ENCODE measurements at places on chromosomes 3 and 15. TPM values are rescaled to one million over a fixed set of nuclear protein-coding genes. Genes with fewer than 3 reads are reported as not detected.

Gene GOLGA6B
- not detected for total RNA-seq

GRCh38 chr3:52574056-52574965, 37.9 kb downstream of the UQCC5 start:
- DNase-seq: no peak

- no peak for DNase-seq
Observed at GRCh38 chr3:120634539-120634938, 38.4 kb downstream of the NDUFB4 start.

Gene ERICH6
- total RNA-seq: 0.98 TPM

DNA sequence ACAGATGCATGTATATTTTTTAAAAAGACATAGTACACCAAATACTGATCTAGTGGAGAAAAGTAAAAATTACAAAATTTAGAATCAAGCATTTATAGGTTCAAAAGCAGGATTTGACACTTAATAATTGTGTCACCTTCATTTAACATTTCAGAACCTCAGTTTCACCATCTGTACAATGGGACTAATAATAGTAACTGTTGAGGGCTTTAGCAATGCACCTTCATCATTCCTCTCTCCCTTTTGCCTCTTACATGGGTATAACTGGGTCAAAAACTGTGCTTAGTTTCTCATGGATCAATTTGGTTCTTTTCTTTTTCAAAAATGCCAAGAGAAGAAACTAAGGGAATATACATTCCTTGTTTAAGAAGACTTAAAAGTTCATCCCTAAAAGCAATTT, 5.5 kb upstream of the TMEM212 start:
- DNase-seq: no peak

- no peak for DNase-seq
Observed at GRCh38 chr15:68228143-68228970, 1.2 kb downstream of the CLN6 start.

DNA sequence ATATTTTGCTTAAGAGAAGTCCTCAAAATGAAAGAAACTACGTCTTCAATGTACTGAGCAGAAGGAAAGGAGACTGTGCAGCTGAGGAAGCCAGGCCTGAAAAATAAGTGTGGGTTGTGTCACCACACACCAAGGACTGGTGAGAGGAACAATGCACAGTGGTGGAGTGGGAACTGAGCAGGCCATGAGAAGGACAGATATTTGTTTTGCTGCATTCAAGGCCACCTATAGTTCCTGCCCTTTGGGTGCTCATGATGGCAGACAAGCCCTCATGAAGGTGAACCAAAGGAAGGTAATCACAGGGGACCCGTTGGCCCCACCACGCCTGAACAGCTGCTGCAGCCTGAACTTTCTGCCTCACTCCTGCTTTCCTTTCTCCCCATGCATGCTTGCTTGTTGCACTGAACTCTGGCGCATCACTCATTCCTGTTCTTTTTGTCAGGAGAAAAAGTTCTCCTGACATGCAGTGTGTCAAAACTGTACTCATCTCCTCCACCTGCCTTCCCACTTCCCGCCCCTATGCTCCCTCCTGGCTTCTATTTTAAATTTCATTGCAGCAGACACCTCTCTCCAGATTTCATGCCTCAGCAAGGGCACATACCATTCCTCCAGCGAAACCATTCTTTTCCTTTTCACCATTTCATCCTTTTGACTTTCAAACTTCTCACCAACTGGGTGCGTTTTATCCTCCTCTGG, 2.2 kb upstream of the RNF7 start:
- DNase-seq: no peak

- no peak for DNase-seq
Observed at GRCh38 chr15:43702701-43703424, 9.2 kb downstream of the CKMT1A start.

GRCh38 chr3:122627301-122627700, 49.9 kb downstream of the PARP15 start:
- DNase-seq: no peak

GRCh38 chr3:194133661-194134230, 2.2 kb upstream of the HES1 start:
- no peak for DNase-seq

Gene C15orf62
- 4.7 TPM for total RNA-seq

Gene HHLA2
- 1.6 TPM for total RNA-seq

DNA sequence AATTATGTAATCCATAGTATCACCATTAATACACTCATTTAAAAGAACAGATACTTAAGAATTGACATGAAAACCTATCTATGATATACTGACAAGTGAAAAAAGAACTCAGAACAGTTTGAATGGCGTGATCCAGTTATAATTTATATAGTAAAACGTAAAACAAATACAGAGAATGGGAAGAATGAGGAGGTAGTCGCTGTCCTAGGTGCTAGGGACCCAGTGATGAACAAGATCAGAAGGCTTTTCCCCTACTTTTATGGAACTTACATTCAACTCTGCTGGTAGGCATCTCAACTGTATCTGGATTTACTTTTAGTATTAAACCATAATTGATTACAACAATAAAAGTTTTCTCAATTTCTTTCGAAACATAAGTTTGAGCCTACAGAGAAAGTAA, 31.8 kb downstream of the GSK3B start:
- DNase-seq: no peak

- no peak for DNase-seq
Observed at GRCh38 chr3:12316729-12317351, 28.0 kb downstream of the PPARG start.

DNA sequence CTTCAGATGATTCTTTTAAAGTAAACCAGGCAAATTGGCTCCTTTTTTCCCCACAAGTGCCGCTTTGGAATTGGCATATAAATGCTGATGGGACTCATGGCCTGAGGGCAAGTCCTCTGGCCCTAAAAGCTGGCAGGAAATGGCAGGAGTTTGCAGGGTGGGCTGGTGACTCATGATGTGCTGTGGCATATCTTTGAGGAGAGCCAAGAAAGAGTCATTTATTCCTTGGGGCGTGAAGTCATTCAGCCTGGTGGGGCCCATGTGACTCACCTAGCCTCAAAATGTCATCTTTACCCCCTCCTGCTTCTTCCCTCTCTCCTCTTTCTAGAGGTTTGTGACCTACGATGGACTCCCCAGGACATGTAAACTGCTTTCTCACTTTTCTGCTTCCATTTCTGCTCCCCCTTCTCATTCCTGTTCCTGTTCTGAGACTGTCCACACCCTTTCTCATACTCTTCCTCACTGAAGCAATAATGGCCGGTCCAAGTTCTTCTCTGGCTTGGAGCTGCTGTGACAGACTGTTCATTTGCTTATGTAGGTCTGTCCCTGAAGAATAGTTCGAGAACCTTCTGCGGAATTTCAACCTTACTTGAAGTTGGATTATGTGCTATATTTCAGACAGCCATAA, 326.1 kb downstream of the SATB1 start:
- no peak for DNase-seq

DNA sequence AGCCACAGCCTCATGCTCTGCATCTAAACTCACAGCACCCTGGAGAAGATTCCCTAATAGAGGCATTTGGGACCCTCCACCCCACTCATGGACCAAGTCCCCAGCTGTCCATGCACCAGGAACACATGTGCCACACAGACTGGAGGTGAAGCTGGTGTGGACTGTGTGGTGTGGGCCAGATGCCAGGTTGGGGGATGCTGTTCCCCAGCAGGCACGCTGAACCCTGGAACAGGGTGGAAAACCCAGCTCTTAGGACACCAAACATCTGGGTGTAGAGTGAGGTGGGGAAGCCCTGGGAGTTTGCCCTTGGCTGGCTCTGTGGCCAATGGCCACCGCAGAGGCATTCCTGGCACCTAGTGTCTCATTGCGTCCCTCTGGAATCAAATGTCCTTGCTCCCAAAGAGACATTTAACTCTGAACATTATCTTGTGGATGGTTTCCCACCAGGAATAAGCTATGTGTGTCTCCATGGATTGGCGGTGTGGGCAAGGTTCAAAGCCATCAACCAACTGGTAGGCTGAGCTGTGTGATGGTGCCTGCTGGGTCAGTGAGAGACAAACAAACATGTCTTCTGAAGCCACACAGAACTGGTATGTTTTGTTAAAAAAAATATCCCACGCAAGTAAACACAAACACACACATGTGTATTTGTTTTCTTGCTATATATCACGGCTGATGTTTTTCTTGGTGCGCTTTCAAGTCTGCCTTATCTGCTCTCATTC, 65.0 kb downstream of the EXOG start:
- no peak for DNase-seq

GRCh38 chr3:195004512-195005250, 266.3 kb downstream of the XXYLT1 start:
- no peak for DNase-seq
